Activated T-helper 1 cell treated with anti-CD3 and anti-CD28 coated beads, Interleukin-12 subunit alpha, Interleukin-12 subunit beta, Interleukin-2, Interleukin-4 antibody, amounts not matched to agents 30 ng/mL and 10 ng/mL and 1 ng/mL, durations not matched to agents 14 hours and 24 hours and 36 hours (primary cell): ENCODE measurements at places on chromosomes 4 and X. TPM values are rescaled to one million over a fixed set of nuclear protein-coding genes. Genes with fewer than 3 reads are reported as not detected.

DNA sequence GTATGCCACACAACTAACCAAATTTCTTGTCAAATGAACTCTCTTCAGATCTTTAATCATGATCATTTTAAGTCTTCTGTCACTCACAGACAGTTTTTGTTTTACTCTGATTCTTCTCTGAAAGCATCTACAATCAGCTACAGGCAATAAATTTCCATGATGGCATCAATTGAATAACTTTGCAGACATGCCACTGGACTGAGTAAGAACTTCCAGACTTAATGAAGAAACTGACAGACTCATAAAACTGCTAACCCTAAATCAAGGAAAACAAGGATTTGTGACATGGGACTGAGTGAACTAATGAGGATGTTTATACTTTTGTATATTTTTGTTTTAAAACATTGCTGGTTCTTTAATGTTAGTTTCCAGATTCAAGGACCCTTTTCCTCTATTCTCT, 5.5 kb upstream of the PPP1R2C start:
- H3K27ac ChIP-seq, result no peak overlapping the region
- no peaks in the 10 kb centered on the region for H3K27me3 ChIP-seq
- no peaks in the 10 kb centered on the region for H3K4me1 ChIP-seq
- H3K4me3 ChIP-seq, result no peak overlapping the region
- peaks cover 5% of the 10 kb centered on the region for H3K36me3 ChIP-seq
- DNase-seq, result no peak

GRCh38 chr4:26431461-26432180, 58.7 kb downstream of the CCKAR start:
- H3K36me3 ChIP-seq, result peaks cover 53% of the 10 kb centered on the region
- H3K27ac ChIP-seq, result no peak overlapping the region
- H3K4me3 ChIP-seq, result no peak overlapping the region
- DNase-seq, result no peak
- peaks cover 30% of the 10 kb centered on the region for H3K4me1 ChIP-seq

DNA sequence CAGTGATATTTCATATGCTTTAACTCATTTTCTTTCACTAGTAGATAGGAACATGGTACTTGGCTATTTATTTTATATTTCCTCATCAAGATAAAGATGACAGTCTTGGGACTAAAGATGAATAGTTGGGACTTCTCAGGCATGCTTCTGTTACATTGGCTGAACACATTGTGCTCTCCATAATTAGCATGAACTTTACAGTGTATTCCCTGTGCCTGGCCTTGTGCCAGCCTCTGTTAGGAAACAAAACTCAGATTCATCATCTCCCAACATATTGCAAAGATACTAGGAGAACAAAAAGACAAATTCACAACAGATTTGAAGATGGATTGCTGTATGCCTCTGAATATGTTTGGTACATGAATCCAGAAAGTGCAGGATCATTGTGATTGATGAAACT, 26.4 kb downstream of the GRIA2 start:
- no peaks in the 10 kb centered on the region for H3K4me1 ChIP-seq
- no peak for DNase-seq
- H3K36me3 ChIP-seq, result no peaks in the 10 kb centered on the region
- no peaks in the 10 kb centered on the region for H3K27me3 ChIP-seq

The TEX13C gene
- not detected in 2 replicates for total RNA-seq

DNA sequence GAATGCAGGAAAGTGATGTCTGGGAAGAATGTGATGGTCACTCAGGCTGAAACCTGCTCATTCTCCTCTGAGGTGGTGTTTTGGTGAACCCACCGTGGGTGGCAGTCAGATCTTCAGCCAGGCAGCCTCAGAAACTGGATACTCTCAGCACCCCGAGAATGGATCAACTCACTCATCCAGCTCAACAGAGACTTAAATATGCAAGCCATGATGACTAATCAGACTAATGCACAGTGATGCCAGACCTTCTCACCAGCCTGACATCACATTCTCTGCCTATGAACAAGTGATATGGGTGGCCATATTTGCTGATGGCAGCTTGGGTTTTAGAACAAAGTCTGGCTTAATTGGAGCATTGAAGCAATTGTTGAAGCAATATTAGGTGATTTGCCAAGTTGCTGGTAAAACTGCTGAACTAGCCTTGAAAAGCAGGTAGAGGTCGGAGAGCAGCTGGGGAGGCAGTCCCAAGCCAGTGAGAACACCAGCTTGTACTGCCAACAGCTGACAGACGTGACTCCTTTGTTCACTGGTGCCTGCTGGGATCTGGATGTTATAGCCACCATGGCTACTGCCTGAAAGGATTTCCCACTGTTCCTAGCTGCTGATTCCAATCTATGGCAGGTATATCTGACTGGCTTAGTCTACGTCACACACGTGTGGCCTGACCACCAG, 608.1 kb downstream of the MID1IP1 start:
- no peak overlapping the region for H3K4me3 ChIP-seq
- no peaks in the 10 kb centered on the region for H3K36me3 ChIP-seq
- no peaks in the 10 kb centered on the region for H3K4me1 ChIP-seq
- no peaks in the 10 kb centered on the region for H3K27me3 ChIP-seq

The MAP3K15 gene
- total RNA-seq, result 0.10 and 0.18 TPM in 2 replicates

DNA sequence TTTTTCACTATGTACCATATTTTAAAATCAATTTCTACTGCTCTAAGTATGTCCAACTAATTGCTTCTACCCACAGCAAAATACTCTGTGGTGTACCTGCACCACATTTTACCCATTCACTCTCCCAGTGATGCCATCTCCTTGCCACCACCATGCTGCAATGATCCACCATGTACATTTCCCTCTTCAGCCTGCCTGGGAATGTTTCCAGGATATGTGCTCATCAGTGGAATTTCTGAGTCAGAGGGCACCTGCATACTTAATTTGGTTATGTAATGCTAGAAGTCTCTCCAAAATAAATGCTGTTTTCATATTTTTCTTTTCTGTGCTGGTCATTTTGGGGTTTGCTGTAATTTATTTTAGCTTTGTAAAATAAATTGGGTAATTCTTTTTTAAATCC, 33.2 kb upstream of the OCIAD2 start:
- no peak overlapping the region for H3K27ac ChIP-seq
- H3K4me3 ChIP-seq, result no peak overlapping the region
- H3K27me3 ChIP-seq, result peaks cover 5% of the 10 kb centered on the region
- DNase-seq, result no peak
- H3K4me1 ChIP-seq, result peaks cover 8% of the 10 kb centered on the region

DNA sequence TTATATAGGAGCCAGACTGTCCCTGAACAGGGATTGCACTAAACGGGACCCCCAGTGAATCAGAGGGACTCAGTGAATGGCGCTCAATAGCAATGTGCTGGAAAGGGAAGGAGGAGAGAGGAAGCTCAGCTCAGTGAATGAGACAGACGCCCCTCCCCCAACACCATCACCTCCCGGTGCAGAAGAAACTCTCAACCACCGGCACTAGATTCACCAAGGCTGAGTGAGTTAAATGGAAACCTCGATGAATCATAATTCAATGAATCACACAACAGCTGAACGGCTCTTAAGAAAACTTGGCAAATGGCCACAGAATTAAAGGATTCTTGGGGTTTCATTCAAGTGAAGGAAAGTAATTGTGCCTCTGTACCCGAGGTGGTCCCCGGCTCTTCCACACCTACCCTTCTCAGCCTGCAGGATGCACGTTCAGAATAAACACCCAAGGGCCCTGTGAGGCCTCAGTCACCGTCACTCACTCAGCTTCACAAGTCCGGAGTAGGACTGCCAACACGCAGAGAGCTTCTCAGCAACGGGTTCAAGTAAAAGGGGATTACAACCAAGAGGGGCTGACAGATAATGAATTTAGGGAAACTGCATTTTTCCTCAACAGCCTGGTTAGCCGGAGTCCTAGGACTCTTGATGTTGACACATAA, 29.3 kb downstream of the CRMP1 start:
- H3K4me3 ChIP-seq, result peak overlapping the region; percentile 19
- H3K36me3 ChIP-seq, result no peaks in the 10 kb centered on the region
- DNase-seq, result peak; percentile 40
- H3K27me3 ChIP-seq, result no peaks in the 10 kb centered on the region
- H3K27ac ChIP-seq, result no peak overlapping the region

- DNase-seq, result no peak
- H3K4me3 ChIP-seq, result no peak overlapping the region
- H3K27ac ChIP-seq, result no peak overlapping the region
- no peaks in the 10 kb centered on the region for H3K27me3 ChIP-seq
- no peaks in the 10 kb centered on the region for H3K4me1 ChIP-seq
Measured at GRCh38 chrX:13911586-13911985, 94.7 kb upstream of the GPM6B start.

DNA sequence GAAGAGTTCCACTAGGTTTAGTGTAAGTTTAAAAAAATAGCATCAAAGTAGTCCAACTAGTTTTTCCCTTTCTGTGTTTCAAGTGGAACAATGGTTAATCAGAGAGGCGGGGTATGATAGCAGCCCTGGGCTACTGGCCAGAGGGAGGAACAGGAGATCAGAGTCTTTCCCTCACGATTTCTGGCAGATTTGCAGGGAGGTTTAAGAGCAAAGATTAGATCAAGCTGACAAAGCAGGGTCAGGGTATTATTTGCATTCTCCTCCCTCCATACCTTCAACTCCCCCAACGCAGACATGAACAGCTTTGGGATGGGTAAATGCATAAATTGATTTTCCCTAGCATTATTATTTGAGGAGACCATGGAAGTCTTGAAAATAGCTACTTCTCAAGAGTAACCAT, 277.6 kb upstream of the DIAPH2 start:
- no peaks in the 10 kb centered on the region for H3K27me3 ChIP-seq
- H3K27ac ChIP-seq, result no peak overlapping the region
- H3K4me3 ChIP-seq, result no peak overlapping the region
- H3K4me1 ChIP-seq, result no peaks in the 10 kb centered on the region
- no peaks in the 10 kb centered on the region for H3K36me3 ChIP-seq

DNA sequence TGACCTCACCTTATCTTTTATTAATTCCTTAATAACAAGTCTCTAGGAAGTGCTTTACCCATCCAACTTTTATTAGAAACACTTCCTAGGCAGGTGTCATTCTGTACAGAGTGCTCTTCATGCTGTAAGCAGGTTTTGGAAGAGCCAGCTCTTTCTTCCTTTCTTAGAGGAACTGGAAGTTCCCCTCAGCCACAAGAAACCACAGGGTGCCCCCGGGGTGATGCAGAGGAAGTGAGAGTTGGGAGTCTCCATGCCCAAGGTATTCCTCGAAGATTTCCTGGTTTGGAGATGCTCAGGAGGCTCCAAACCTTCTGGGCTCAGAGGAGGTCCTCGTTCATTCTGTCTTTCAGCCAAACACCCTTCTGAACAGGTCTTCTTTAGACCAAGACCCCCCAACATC, 83.8 kb downstream of the EGF start:
- H3K4me1 ChIP-seq, result peaks cover 15% of the 10 kb centered on the region
- H3K36me3 ChIP-seq, result no peaks in the 10 kb centered on the region
- H3K27ac ChIP-seq, result no peak overlapping the region
- H3K4me3 ChIP-seq, result no peak overlapping the region
- no peak for DNase-seq

The HELT gene
- total RNA-seq, result not detected in 2 replicates

- no peaks in the 10 kb centered on the region for H3K27me3 ChIP-seq
- no peak for DNase-seq
- H3K27ac ChIP-seq, result no peak overlapping the region
- no peaks in the 10 kb centered on the region for H3K36me3 ChIP-seq
- H3K4me1 ChIP-seq, result no peaks in the 10 kb centered on the region
Measured at GRCh38 chrX:38305971-38306370, 21.3 kb downstream of the RPGR start.

The FAM184B gene
- total RNA-seq, result not detected in 2 replicates

The DTHD1 gene
- 0.86 and 1.0 TPM in 2 replicates for total RNA-seq

The TMEM150C gene
- not detected in 2 replicates for total RNA-seq

The TEX13D gene
- total RNA-seq, result 0.05 TPM in 1 of 2 replicates, not detected in the other

DNA sequence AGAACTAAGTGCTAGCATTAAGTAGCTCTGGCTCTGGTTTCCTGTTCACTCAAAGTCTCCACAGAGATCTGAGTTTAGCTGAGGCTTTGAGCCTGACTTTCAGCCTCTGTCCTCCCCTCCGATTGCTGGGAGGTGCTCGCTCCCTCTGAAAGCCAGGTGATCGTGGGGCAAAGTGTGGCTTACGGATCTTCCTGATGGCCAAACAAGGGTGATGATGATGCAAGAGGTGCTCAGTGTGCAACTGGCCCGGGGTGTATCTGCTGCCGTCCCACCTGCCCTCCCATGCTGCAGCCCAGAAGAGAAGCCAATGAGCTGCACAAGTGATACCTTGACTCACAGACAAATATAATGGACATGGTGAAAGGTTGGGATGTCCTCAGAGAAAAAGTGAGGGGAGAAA, 169.2 kb upstream of the TBC1D9 start:
- no peak for DNase-seq
- no peak overlapping the region for H3K27ac ChIP-seq
- no peak overlapping the region for H3K4me3 ChIP-seq

GRCh38 chrX:115437841-115438595, 123.0 kb upstream of the PLS3 start:
- H3K27ac ChIP-seq, result no peak overlapping the region
- no peaks in the 10 kb centered on the region for H3K36me3 ChIP-seq
- H3K27me3 ChIP-seq, result no peaks in the 10 kb centered on the region
- DNase-seq, result no peak
- H3K4me1 ChIP-seq, result no peaks in the 10 kb centered on the region

GRCh38 chr4:140729344-140730049, 26.7 kb downstream of the TBC1D9 start:
- no peaks in the 10 kb centered on the region for H3K36me3 ChIP-seq
- no peaks in the 10 kb centered on the region for H3K4me1 ChIP-seq

The FOXR2 gene
- total RNA-seq, result not detected in 2 replicates

The PFKFB1 gene
- 0.39 and 0.93 TPM in 2 replicates for total RNA-seq

GRCh38 chrX:13808865-13809264, 8.0 kb downstream of the GPM6B start:
- no peaks in the 10 kb centered on the region for H3K36me3 ChIP-seq
- no peaks in the 10 kb centered on the region for H3K4me1 ChIP-seq
- H3K27me3 ChIP-seq, result peaks cover 11% of the 10 kb centered on the region

GRCh38 chrX:140346729-140347128, 158.1 kb downstream of the SOX3 start:
- H3K27me3 ChIP-seq, result peaks cover 2% of the 10 kb centered on the region
- no peaks in the 10 kb centered on the region for H3K4me1 ChIP-seq
- DNase-seq, result no peak
- no peaks in the 10 kb centered on the region for H3K36me3 ChIP-seq
- no peak overlapping the region for H3K27ac ChIP-seq

The CLNK gene
- total RNA-seq, result 0.57 and 1.1 TPM in 2 replicates

GRCh38 chr4:181146051-181146450, 1097.2 kb upstream of the TENM3 start:
- no peak overlapping the region for H3K27ac ChIP-seq
- H3K27me3 ChIP-seq, result no peaks in the 10 kb centered on the region
- DNase-seq, result no peak
- H3K36me3 ChIP-seq, result no peaks in the 10 kb centered on the region
- no peaks in the 10 kb centered on the region for H3K4me1 ChIP-seq

DNA sequence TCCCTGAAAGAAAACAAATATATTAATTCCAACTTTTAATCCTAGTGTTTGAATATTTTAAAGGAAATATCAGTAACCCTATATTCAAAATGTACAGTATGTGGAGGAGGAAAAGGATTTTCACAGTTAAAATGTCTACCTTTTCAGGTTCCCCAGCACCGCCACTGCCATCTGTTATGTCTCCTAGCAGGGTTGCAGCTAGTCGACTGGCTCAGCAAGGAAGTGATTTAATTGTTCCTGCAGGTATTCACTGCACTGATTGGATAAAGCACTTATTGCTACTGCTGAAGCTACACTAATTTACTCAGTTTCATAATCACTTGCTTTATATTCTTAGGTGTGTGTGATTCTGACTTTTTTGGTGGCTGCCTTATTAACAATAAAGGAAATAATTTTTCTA, 65.5 kb upstream of the FHDC1 start:
- no peaks in the 10 kb centered on the region for H3K27me3 ChIP-seq
- no peaks in the 10 kb centered on the region for H3K4me1 ChIP-seq
- peaks cover 12% of the 10 kb centered on the region for H3K36me3 ChIP-seq
- H3K27ac ChIP-seq, result no peak overlapping the region
- no peak overlapping the region for H3K4me3 ChIP-seq

- H3K27me3 ChIP-seq, result no peaks in the 10 kb centered on the region
- DNase-seq, result no peak
- H3K4me3 ChIP-seq, result no peak overlapping the region
- H3K36me3 ChIP-seq, result no peaks in the 10 kb centered on the region
Measured at GRCh38 chrX:10477525-10477924, 142.9 kb downstream of the MID1 start.
